Stimulated activated CD4-positive, alpha-beta T cell treated with anti-CD3 and anti-CD28 coated beads, Interleukin-1b, Interleukin-23, amount 100 ng/mL, for 4 hours (primary cell): ENCODE measurements at places on chromosomes 7 and 10.

DNA sequence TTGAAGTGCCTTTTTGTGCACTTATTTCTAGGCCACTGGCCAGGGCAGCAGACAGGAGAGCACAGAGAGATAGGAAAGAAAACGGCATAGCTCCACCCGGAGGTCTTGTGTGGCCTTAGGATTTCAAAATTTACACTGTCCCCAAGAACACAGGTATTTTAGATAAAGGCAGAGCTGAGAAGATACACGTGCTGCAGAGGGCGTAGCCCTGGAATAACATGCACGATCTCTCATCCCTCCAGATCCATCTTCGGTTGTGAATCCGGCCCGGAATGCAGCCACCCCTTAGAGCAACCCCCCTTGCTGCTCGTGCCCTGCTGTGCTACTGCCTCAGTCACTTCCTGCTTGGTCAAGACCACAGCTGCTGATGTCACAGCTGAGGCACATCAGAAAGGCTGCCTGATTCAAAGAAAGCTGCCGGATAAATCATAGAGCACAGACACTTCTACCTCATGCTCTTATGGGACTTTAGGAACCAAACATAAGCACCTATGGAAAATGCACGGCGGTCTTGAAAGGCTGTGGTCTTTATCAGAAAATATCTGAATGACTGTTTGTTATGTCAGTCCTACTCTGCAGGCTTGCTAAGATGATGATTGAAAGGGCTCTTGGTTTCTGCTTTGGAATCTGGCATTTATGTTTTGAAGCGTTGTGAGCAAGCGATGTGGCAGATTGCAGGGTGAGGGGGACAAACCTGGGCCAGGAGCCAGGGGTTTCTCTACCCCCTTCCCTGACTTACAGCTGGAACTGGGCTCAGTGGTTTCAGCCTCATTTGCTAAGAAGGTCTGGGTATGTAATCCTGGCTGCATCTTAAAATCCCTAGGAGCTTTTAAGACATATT is 152.0 kb downstream of the SVIL start:
- no peak for DNase-seq

- no peak for DNase-seq
Measured at GRCh38 chr7:22150221-22150620, 204.5 kb upstream of the CDCA7L start.

- DNase-seq, result no peak
Measured at GRCh38 chr7:98191668-98192431, 19.4 kb upstream of the BHLHA15 start.

DNA sequence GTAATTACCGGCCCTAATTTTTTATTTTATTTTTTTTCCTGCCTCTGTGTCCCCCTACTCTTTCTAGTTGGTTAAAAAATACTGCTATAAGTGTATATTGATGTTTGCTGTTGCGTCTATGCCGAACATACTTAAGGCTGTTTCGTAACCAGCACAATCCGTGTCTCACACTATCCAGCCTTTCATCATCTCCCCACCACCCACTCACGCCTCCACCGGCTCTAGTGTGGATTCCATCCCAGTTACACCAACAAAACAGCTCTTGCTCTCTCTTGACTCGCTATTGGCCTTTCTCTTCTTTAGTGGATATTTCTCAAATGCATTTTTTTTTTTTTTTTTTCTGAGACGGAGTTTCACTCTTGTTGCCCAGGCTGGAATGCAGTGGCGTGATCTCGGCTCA is 70.1 kb upstream of the CAMK1D start:
- DNase-seq, result no peak

- DNase-seq, result no peak
Measured at GRCh38 chr10:60238759-60239100, 150.9 kb downstream of the ANK3 start.

GRCh38 chr10:501596-501995 is 187.9 kb downstream of the DIP2C start:
- DNase-seq, result no peak

- no peak for DNase-seq
Measured at GRCh38 chr7:68629-69028, 123.7 kb upstream of the FAM20C start.

DNA sequence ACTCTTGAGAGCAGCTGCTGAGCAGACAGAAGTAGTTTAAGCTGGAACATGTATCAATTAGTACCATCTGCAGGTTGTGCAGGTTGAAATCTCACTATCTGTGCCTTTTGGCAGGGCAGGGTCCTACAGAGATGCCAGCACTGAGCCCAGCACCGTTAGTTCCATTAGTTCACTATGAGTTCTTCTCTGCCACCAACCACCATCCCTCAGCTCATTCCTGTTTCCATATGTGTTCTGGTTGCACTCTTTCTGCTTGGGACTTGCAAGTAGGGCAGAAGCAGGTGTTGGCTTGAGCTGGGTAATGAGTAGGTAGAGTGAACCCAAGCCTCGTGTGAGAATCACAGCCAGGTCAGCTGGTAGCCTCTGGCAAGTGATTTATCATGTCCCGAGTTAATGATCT is 2.8 kb downstream of the SMO start:
- DNase-seq, result no peak

DNA sequence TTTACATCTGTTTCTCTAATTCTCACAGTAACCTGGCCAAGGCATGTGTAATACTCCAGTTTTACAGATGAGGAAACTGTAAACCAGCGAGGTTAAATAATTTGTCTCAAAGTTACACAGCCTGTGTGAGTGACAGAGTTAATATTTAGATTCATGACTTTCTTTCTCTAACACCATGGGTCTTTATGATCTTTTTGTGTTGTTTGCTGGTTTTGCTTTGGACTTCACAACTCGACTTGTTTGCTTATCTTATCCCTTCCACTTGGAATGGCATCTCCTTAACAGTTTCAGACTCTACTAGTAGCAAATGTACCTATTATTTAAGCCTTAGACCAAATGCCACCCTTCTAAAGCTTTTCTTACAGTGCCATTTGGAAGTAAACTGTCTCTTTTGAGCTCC is 34.4 kb downstream of the MXI1 start:
- DNase-seq, result no peak

GRCh38 chr7:42227936-42228591 is 8.9 kb downstream of the GLI3 start:
- no peak for DNase-seq

GRCh38 chr10:122861711-122862161 is 16.1 kb upstream of the CUZD1 start:
- no peak for DNase-seq

GRCh38 chr7:371119-371778 is 81.3 kb downstream of the FOXL3 start:
- no peak for DNase-seq

DNA sequence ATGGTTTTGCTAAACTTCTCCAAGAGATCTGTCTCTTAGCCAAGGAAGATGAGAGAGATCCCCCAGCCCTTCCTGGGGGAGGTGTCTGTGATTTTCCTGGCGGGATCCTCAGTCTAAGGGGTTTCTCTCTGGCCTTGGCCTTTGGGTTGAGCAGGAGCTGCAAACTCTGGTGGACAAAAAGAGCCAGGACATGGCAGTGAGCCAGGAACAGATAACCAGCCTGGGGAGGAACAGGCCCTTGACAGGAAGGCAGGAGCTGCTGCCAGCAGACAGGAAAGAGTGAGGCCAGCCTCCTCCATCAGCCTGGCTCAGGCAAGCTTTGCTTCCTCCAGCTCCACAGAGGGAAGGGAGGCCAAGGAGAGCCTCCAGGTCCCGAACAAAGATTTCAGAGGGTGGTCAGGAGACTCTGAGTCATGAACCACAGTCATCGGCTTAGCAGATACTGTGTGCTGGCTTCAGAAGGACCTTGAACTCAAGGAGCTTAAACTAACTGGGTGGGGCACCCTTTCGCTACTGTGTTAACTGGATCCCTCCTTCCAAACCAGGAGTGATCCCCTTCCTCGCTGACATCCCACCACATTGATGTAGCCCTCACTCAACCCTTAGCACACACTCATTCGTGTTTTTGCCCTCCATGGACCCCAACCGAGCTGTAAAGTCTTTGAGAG is 34.7 kb downstream of the DDIT4 start:
- DNase-seq, result no peak

GRCh38 chr7:42843205-42843800 is 68.6 kb downstream of the C7orf25 start:
- DNase-seq, result no peak

- DNase-seq, result no peak
Measured at GRCh38 chr7:36058020-36058592, 94.9 kb upstream of the EEPD1 start.

GRCh38 chr7:91435381-91436059 is 171.3 kb downstream of the FZD1 start:
- DNase-seq, result no peak

- DNase-seq, result no peak
Measured at GRCh38 chr10:28497313-28498126, 35.4 kb upstream of the WAC start.

GRCh38 chr10:118238573-118239235 is 103.4 kb downstream of the FAM204A start:
- no peak for DNase-seq

- no peak for DNase-seq
Measured at GRCh38 chr7:72405871-72406270, 6.3 kb downstream of the CALN1 start.

GRCh38 chr10:72276421-72277339 is 3.0 kb downstream of the DDIT4 start:
- no peak for DNase-seq

DNA sequence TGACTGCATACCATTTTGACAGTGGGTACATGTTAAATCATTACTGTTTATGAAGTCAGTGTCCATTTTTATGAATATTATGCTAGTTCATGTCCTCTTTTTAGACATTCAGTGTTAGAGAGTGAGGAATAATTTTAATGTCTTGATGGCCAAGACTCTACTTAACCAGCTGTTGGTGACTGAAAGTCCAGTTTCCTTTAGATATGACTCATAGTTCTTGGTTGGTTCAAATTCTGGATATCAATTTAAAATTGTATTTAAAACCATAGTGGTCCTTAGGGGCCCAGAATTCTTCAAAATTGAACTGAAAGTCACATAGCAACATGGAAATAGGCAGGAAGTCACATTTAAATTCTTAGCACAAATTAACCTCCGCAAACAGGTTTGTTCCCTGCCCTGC is 196.5 kb upstream of the PRPS1L1 start:
- no peak for DNase-seq

DNA sequence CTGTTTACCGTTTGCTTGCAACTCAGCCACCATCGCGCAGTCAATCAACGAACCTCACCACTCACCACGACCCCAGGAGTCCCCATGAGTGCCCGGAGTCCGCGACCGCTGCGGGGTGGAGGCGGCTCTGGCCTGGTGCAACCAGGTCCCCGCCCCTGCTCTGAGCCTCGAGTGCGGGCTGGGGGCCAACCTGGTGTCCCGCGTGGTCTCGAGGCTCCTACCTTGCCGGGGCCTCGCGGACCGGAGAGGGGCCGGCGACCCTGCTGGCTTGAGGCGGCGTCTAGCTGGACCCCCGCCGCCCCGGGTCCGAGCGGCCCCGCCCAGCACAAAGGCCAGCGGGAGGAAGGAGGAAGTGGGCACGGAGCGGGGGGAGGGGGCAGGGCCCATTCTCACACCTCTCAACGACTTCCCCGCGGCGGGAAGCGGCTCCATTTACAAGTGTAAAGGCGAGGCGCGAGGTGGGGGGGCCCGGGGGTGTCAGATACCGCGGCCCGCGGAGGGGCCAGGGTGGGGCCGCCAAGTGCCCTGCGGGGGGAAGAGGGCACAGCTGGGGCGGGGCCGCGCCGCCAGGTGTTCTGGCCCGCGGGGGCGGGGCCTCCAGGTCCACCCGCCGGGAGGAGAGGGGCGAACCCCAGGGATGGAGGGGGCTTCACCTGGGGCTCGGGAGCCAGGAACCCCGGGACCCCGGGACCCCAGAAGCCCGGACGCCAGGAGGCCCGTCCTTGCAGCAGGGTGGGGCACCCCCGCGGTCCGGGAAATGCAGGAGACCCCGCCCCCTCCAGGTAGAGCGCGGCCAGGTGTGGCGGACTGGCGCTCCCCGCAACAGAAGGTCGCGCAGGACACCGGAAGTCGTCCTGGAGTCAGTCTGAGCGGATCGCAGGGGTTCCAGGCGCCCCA is 8.6 kb downstream of the CTBP2 start:
- DNase-seq, result no peak

- no peak for DNase-seq
Measured at GRCh38 chr7:23211589-23211988, 29.7 kb downstream of the NUP42 start.

DNA sequence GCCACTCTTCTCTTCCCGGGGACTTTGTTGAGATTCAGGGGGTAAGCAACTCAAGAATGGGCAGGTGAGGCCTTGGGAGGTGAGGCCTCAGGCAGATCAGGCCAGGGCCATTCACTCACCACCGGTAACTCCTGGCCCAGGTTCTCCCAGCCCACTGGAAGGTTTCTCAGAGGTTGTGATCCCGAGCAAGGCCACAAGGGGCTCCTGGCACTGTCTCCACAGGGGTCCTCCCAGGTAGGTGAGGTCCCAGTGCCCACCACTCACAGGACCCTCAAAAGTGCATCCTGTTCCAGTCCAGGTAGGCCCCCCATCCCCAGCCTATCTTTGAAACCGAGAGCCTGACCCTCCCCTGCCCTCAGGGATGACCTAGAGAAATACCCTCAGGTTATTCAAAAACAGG is 236.1 kb downstream of the BUB3 start:
- DNase-seq, result no peak

- DNase-seq, result no peak
Measured at GRCh38 chr10:65534771-65535170, 1391.1 kb upstream of the LRRTM3 start.

GRCh38 chr10:69409968-69410367 is 6.8 kb downstream of the TACR2 start:
- DNase-seq, result no peak

GRCh38 chr10:6197321-6197720 is 5.4 kb upstream of the PFKFB3 start:
- no peak for DNase-seq

GRCh38 chr7:1274121-1274875 is 41.6 kb downstream of the UNCX start:
- no peak for DNase-seq

GRCh38 chr10:4661511-4662255 is 164.3 kb upstream of the AKR1E2 start:
- DNase-seq, result no peak

- no peak for DNase-seq
Measured at GRCh38 chr10:108911814-108912541, 1011.3 kb downstream of the XPNPEP1 start.

DNA sequence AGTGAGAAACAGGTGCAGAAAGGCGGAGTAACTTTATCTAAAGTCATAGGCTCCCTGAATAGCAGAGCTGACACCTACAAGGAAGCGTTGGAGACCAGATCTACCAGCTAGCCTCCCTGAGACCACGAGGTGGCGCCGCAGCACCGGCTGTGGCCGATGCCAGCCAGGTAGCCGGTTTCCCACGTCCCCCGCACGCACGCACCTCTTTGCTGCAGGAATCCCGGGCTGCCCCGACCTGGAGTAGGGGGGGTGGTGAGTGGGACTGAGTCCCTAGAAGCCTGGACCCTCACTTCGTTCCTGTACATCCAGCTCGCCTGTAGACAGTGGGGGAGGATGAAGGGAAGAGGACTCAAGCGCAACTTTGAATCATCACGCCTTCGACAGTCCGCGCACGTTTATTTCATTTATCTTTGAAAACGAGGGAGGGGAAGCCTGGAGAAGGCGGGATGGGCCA is 3.7 kb downstream of the ELOVL3 start:
- DNase-seq, result peak; percentile 85
